Fibroblast of skin of left quadriceps (primary cell): ENCODE measurements at places on chromosomes 11 and 22.

GRCh38 chr22:37172266-37173245 is 15.5 kb downstream of the C1QTNF6 start:
- no peak for DNase-seq

GRCh38 chr11:128492903-128493569 is 94.3 kb downstream of the ETS1 start:
- DNase-seq, result no peak

GRCh38 chr11:73597956-73598718 is at the start of gene FAM168A:
FAM168A (minus strand) TSS chr11:73598112; CDS start chr11:73468474, 129,638 bp downstream.
- peak; percentile 96 for DNase-seq

DNA sequence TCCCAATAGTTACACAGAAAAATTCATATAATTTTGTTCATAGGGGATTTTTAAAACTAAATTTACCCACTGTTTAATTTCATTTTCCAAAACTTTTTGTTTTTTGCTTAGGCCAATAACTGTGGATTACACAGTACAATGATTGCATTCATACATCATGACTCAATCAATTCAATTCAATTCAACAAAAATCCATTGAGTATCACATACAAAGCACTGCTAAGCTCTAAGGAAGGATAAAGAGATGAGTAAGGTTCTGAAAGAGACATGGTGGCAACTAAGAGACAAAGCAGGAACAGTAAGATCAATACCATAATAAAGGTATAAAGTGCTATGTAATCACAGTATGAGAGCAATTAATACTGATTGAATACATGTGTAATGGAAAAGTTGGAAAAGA is 9.4 kb upstream of the LAYN start:
- DNase-seq, result no peak

DNA sequence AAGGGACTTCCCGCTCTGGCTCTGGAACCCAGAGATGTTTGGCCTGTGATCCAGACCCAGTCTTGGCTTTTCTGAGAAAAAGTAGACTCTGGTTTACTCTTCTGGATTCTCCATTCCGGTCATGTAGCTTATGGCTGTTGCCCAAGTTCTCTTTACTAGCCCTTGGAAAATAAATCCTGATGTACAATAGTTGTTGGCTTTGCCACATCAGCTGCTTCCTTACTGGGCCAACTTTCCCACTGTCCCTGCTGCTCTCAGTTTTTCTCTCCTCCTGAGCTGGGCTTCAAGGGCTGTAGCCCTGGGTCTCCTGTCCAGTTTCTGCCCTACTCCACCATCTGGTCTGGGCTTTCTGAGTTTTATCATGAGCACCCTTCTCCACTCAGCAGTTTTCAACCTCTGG is 12.5 kb downstream of the PATZ1 start:
- no peak for DNase-seq

DNA sequence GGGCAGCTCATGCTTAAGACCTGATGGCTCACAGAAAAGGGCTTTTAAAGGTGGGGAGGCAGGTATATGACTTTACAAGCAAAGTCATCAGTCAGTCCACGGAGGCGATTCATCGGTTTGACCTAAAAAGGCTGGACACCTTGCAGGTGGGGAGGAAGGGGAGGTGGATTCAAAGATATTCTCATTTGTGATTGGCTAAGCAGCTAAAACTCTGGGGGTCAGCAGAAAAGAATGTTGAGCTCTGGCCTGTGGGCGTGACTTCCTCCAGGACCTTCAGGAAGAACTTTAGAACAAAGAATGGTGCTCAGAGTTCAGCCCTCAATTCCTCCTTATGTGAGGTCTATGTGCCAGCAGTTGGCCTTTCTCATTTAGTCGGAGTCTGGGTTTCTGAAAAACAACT is 78.3 kb upstream of the LMO1 start:
- DNase-seq, result no peak

DNA sequence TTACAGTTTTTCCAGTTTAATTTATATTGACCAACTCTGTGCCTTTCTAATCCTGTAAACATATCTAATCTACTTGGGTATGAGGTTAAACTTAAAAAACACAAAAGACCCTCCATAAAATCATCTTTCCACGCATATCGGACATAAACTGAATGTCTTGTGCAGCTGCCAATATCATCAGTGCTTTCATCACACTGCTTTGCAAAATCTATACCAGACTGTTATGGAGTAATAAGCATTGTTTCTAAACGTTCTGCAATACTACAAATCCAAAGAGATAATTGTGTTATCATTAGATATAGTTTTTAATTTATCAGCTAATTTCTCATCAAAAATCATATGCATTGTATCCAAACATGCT is 36.1 kb upstream of the AMPD3 start:
- DNase-seq, result no peak

- no peak for DNase-seq
Observed at GRCh38 chr11:84339796-84340195, 1053.6 kb upstream of the CCDC90B start.

DNA sequence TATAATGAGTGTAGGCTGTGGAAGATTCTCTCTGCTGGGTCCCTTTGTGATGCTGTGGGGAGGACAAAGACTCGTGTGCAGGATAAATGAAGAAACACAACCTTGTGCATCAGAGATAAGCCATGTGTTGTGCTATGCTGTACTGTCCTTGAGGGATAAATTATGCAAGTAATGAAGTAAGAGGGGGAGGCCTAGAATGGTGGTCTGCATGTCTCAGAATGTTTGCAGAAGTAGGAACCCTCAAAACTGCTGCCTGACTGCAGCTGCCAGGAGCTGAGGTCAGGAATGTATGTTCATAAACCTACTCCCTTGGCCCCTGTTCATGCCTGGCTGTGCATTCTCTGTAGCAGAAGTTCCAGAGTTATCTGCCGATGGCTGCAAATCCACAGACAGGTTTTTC is 4.6 kb upstream of the SMCO4 start:
- DNase-seq, result no peak

- DNase-seq, result peak; percentile 28
Observed at GRCh38 chr11:72686639-72687220, 12.5 kb upstream of the PDE2A start.

DNA sequence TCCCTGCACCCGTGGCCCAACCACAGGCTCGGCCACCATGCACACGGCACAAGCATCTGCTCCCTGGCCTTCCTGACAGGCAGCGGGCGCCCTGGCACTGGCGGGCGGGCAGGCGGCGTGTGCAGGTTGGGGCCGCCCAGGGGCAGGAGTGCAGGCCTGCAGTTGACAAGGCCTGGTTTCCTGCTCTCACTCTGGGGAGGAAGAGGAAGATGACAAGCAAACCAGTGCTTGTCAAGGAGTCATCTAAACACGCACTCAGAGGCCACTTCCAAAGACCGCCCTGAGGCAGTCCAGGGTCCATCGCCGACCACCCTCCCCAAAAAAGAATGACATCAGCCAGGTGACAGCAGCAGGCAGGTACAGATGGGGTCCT is 65.3 kb upstream of the LINC01488 start:
- no peak for DNase-seq

DNA sequence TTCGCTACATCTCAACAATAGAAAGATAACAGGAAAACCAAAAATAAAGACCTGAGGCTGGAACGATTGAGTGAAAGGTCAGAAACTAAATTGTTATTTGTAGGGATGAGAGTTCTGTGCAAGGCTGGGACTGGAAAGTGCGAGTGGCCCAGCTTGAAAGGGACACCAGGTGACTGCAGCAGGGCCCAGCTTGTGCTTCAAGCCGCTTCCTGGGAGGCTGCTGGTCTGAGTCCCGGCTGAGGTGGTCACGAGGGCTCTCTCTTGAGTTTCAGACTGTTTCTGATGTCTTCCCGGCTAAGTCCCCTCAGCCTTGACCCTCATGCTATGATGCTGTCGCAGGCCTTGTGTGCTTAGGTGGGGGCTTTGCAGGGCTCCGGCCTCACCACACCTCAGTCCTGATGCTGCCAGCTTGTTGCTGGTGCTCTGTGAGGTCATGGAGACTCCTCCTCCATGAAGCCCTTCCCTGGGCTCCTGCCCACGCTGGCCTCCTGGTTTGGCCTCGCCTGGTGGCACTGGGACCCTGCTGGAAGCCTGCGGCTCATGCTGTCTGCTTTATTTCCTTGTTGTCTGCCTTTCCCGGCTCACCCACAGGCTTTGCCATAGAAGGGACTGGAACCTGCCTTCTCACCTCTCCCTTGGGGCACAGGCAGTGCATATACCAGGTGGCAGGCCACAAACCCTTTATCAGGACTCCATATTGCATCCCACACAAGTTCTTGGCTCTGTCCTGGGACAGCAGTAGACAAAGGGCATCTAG is 4.0 kb downstream of the BANF1 start:
- no peak for DNase-seq

DNA sequence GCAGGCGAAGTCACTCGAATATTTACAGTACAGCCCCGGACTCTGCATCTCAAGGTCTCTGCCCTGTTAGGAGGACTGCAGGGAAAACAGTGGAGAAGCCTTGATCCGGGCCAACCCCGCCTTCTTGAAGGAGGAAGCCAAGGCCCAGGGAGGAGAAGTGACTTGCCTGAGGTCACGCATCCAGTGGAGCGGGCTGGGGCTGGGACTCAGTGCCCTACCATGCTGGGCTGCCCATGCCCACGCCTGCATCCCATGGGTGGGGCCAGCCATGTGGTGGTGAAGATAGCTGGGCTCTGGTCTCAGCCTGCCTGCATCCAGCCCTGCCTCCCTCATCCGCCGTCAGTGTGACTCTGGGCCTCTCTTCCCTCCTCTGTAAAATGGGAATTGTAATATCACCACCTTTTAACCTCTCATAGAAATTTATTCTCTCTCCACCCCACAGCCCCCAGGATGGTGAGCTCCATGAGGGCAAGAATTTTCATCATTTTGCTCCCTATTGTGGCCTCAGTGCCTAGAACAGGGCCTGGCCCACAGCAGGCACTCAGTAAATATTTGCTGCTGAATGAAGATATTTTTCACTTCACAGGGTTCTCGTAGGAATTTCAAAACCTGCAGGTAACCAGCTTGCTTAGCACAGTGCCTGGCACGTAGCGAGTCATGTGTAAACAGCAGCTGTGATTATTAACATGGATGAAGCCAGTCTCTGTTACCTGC is 57.3 kb downstream of the OTOG start:
- DNase-seq, result no peak

DNA sequence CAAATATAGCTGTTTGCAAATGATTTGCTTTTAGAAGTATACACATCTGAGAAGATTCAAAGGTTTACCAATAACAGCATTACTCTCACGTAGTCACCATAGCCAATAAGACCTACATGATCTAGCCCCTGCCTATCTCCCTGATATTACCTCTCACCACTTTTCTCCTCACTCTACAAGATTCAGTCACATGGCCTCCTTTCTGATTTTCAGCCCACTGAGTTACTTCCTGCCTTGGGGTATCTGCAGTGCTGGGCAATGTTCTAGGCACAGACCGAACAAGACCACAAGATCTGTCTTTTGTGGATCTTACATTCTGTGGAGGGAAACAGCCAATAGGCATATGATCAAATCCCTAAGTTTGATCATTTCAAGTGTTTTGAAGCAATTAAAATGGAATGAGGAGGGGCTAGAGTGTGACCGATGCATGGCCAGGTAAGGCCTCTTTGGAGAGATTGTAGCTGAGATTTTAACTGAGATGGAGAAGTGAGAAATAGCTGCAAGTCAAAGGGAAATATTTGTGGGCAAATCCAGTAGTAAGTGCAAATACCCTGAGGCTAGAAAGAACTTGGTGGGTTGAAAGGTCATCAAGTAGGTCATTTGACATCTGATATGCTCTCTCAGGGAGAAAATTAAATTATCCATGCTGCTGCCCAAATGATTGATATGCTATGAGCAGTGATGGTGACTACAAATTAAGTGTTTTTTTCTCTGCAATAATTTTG is 43.1 kb downstream of the ARL14EP start:
- DNase-seq, result no peak

DNA sequence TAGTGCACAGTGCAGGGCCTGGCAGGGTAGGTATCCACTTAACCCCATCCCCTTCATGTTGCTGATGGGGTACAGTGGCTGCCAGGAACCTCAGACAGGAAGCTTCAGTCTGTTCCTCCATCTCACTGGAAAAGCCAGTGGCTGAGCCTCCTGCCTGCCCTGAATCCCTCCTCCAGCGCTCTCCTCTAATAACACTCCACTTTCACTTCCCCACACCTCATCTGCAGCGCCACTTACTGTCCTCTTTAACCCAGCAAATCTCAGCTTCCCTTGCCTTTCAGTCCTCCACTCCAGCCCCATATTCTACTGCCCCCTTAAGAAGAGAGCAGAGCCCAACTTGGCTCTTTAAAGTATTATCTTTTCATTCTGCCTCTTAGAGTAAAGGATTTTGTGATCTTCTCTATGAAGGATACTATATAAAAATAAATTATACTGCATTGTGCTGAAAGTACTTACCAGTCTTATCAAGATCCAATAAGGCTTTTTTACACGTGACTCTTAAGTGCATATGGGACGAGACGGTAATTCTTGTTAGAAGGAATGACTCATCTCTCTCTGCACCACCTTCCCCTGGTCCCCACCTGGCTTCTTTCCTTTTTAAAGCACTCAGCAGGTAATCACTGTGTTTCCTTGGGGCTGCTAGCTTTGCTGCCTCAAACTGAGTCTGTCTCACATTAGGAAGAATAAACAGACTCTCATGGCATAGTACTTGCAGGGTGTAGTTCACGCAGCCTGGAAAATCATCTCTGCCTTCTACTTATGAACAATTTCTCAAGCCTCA is 238.0 kb upstream of the NARS2 start:
- DNase-seq, result no peak

- DNase-seq, result no peak
Observed at GRCh38 chr11:16352707-16353106, 3.6 kb downstream of the SOX6 start.

- no peak for DNase-seq
Observed at GRCh38 chr11:44434191-44434590, 124.3 kb upstream of the ALX4 start.

DNA sequence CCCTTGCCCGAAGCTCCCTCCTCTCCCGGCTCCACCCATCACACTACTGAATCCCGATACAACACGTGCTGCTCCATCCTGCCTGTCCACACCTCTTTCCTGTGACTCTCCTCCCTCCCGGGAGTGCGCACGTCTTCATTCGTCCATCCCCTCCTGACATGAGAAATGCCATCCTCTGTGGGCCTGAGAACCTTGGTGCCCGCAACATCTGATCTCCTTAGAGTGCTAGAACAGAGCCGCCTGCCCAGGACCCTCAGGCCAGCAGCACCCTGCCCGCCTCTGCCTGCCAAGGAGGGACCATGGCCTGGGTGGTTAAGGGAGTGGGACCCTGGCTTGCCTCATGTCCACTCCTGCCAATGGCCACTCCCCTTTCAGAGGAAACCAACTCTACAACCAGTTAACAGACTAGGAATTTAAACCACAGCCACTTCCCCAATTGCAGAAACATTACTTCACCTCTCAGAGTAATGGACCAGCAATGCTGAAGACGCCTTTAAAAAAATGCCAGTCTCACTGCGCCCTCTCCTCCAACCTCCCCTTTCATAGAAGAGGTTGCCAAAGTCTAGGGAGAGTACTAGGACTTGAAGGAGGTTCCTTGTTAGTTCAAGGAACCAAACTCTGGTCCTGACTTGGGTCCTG is 466.3 kb downstream of the OPCML start:
- no peak for DNase-seq

- DNase-seq, result peak; percentile 22
Observed at GRCh38 chr11:129115652-129116586, 76.2 kb downstream of the ARHGAP32 start.

- no peak for DNase-seq
Observed at GRCh38 chr11:65473278-65473860, 25.5 kb upstream of the MALAT1 start.
